ENCODE measurements at places on chromosomes 3 and 15.
A peak's percentile ranks its signal among the peaks of the same experiment; 100 is the strongest.

DNA sequence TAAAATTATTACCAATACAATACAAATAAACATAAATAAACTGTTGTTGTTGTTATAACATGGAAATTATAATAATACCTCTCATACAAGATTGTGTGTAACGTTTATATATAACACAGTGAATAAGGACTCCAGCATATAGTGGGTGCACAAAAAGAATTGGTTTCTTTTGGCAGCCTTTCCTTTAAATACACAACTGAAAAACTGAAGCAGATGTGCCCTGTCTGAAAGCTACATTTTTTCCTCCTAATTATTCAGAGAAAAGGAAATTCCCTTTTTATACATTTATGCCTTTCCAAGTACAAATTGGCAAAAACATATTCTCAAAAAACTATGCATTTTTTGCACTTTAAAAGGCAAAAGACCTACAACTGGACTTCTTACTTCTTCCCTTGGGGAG is 928.9 kb upstream of the NR2F2 start:
- no peak for DNase-seq

DNA sequence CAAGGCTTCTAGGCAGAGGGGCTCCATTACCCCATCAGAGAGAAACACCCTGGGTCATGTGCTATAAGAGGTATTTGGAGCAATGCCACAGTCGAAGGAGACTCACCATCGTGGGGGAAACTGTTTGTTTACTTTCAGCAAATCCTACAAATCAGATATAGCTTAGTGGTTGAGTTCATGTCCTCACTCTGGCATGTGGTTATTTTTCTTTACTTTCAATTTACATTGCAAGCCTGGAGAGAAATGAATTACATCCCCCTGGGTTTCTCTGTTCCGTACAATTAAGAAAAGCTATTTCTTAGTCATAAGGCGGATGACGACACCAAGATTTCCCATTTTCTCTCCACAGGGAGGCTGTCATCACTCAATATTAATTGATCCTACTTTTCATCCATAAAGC is 36.9 kb downstream of the RFTN1 start:
- DNase-seq: peak; percentile 59

DNA sequence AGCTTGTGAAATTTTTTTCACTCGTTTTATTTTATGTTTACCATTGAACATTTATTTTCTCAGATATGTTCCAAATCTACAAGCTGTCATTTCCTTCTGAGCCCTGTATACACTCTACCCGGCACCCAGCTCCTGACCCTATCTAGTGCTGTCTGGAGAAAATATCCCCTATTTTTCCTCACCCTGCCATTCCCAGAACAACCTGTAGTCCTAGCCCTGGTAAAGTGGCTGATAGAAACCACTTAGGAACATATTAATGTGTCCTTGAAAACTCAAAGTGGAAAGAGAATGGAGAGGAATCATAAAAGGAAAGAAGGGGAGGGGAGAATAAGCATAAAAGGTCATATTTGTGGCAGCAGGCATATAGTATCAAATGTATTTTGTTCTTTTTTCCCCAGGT is 8.2 kb upstream of the TIMMDC1 start:
- no peak for DNase-seq

DNA sequence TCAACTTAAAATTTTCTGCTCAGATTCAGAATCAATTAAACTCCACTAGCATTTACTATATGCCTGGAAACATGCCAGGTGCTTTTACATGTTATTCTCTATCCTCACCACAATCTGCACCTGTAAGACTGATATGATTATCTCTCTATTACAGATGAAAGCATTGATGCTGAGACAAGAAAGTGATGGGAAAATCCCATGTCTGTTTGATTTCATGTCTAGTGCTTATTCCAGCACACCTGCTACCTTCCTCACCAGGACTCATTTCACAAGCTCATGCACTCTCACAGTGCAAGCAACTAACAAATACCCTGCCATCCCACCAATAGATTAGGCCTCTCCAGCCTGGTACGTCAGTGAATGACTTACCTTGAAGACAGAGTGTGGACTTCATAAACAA is 25.0 kb upstream of the BCL6 start:
- peak; percentile 60 for DNase-seq

GRCh38 chr15:95948411-95948810 is 382.1 kb upstream of the NR2F2 start:
- DNase-seq: no peak

DNA sequence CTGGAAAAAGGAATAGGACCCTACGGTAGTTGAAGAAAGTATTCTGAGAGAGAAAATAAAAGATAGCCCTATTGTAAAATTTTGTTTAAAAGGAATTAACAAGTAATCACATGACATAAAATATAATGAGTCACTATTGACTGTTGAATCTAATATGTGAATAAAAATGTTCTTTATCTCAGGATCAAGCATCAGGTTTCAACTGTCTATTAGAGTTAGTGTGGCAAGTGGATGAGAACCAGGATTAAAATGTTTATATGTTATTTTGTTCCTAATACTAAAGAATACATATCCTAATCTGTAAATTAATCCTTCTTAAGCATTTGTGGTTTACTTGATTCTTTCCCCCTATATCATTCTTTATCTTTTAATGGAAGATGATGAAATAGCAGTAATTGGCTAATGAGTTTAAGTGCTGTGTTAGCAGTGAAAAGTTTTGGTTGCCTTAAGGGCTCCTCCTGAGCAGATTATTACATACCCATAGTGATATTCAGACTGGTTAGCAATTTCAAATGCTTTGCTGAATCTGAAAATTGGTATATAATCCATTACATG is 101.8 kb upstream of the BCHE start:
- DNase-seq: no peak

- no peak for DNase-seq
Measured at GRCh38 chr15:63256433-63257274, 20.8 kb upstream of the APH1B start.

DNA sequence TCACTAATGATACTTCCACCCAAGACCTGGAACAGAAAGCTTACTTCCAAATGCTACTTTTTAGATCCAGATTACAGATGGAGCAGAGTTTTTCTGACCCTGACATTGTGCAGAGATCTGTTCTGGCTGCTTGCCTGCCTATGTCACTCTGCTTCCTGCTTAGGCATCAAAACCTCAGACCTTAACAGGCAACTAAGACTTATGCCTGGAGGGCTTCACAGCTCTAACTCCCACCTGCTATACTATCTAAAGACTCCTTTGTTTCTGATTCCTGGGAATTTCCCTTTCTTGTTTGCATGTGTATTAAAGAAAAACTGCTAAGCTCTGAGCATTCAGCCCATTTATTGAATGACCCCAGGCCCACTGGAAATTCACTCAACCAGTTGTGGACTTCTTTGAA is 157.4 kb upstream of the NPHP3 start:
- DNase-seq: no peak

DNA sequence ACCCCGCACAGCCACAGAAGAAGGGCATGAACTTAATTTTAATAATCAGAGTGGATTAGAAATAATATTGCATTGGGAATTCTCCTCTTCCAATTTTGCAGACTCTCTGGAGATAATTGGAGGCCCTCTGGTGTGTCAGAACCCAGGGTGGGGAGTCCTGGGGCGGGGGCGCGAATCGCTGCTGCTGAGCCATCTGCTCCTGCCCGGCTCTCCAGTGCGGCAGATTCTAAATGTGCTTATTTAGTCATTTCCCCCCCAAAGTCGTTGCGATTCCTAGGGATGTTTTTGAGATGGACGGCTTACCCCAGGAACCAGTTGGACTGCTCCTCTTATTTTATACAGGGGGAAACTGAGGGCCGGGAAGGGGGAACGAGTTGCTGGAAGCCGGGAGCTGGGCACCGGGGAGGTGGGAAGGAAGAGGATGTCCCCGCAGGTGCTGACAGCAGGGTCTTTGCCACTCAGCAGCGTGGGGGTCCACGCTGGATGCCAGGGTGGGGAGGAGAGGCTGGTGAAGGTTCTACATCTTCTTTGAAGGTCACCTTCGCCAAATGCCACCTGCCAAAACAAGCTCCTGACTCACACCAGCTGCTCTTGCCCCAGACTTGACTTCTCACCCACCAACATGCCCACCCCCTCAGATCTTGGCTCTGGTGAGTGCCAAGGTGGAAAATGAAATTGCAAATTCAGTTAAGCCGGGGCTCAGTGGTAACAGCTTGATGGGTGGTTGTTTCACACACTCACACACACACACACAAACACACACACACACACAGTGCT is 91.3 kb upstream of the PRR23E start:
- DNase-seq: no peak

GRCh38 chr3:143586576-143586975 is 261.7 kb downstream of the SLC9A9 start:
- no peak for DNase-seq

GRCh38 chr3:162517110-162517509 is 1020.5 kb downstream of the OTOL1 start:
- DNase-seq: no peak

GRCh38 chr3:81998139-81998755 is 236.8 kb upstream of the GBE1 start:
- DNase-seq: no peak

DNA sequence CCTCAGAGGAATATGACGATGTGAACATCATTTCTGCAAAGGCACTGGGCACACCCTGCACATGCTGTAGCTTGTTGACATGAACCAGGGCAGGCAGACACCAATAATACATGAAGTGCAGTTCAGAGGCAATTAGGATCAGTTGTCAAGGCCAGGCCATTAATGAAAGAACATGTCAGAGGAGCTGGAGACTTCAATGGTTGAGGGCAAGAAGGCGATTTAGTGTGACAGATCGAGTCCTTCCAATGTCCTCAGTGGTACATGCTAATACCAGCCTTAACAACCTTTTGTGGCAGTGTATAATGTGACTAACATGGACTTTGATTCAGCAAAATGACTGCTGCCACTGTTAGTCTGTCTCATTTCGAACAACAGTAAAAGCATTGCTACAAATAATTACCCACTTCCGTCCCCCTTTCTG is 205.2 kb upstream of the NANOGP8 start:
- DNase-seq: no peak

- no peak for DNase-seq
Measured at GRCh38 chr3:33936171-33936920, 137.9 kb downstream of the PDCD6IP start.

- no peak for DNase-seq
Measured at GRCh38 chr3:100725935-100726513, 16.7 kb downstream of the TFG start.

DNA sequence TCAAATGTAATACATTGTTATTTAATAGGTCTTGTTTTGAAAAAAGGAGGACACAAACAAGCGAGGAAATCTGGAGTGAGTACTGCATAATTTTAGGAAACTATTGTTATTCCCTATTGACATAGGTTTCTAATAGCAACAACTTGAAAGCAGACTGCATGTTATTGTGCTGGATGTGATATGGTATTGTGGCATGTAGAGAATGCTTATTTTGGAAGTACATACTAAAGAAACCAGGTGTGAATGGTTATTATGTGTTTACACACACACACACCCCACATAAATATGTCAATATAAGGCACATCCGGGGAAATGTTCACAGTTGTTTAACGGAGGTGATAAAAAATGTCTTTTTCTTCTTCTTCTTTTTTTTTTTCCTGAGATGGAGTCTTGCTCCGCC is 5.9 kb upstream of the MORF4L1 start:
- no peak for DNase-seq

DNA sequence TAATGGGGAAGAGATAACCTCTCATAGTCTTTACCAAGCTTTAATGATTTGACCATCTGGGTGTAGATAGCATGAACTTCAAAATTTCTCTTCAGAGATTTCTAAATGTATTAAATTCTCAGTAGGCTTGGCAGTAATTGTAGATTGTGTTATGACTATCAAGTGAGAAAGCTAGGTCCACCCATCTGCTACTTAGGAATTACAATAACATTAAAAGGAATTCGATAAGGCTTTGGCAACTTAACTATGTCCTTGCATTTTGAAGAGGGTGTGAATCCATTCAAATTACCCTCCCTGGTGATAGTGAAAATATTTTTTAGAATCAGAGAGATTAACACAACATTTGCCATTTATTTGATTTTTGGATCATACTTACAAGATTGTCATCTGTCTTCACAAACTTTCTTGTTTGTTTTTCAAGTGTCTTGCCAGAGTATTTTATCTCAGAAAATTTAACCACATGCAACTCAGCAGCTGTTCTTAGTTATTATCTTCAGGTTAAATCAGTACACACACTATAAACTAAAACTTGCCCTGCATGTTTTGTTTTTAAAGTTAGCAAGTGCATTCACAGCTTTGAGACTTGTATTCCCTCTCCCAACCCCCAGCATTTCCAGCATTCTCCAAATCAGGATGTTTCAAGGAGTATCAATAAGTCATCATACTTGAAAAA is 69.6 kb upstream of the COL8A1 start:
- DNase-seq: no peak

Data from activated CD4-positive, alpha-beta T cell treated with anti-CD3 and anti-CD28 coated beads, Interleukin-2, amount 50 U/mL, for 16 hours (primary cell).